ENCODE measurements at places on chromosomes 2 and 18.

- DNase-seq: no peak
These were observed 40.7 kb downstream of the SOS1 start for GRCh38 chr2:39080152-39080551.

- no peak for DNase-seq
These were observed 188.8 kb upstream of the CWC22 start for GRCh38 chr2:180195847-180196246.

DNA sequence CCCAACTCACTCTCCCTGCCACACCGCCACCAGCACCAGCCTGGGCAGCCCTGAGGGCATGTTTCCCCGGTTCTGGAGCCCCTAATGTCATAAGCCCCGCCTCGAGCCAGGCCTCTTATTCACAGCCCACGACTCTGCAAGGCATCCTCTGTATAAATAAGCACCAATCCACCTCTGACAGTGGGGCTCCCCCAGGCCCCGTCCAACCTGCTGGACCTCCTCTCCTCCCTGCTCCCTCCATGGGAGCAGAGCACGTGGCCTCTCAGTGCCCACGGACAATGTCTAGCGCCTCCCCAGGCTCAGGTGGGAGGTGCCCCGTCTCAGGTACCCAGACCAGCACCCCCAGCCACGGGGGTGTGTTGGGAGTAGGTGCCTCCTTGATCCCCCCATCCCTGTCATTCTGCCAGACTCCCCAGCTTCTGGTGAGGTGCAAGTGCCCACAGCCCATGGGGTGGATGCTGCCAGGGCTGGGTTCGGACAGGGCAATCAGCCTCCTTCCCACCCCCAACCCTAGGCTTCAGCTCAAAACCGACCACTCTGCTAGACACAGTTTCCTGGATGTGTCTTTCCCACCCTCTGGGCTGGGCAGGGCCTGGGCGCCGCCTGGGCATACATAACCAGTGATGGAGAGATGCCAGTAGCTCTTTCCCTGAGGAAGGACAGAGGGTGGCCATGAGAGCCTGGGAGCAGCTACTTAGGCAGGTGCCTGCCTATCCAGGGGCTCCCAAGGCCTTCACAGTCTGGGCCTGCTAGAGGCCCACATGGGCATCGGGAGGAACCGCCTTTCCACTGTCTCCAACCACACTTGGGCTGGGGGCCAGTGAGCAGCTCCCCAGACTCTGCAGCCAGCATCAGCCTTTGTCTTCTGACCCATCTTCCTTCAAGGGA, 1.6 kb upstream of the ADRA2B start:
- no peak for DNase-seq

DNA sequence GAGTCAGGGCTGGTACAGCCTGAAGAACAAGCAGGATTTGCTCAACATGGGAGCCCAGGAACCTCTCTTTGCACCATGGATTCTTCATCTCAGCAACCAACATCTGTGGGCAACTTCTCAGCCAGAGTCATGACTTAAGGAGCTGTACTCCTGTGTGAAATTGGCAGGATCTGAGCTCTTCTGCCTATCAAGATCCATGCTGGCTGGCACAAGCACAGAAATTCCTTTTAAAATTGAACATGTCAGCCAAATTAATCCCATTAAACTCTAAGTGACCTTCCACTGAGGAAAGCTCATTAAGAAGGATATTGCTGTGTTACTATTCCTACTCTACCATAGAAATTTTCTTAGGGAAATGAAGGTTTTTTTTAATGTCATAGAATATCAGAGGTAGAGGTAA, 110.5 kb upstream of the SCG2 start:
- no peak for DNase-seq

DNA sequence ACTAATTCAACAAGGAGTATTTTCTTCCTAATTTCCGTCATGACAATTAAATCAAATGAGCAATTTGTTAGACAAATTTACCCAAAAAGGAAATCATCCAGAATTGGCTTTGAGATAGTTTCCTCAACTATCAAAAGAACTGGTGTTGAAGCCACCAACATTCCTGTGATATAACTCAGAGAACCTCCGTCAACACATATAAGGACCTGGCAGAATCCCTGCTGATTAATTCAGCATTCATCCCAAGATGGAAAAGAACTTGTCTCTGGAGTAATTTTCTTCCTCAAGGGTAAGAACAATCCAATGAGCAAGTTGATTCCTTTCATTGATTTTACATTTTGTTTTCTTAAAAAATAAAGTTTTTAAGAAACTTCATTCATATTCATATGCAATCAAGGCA, 62.0 kb downstream of the MBD2 start:
- DNase-seq: no peak

GRCh38 chr2:212794471-212794870, 255.9 kb upstream of the ERBB4 start:
- DNase-seq: no peak

- no peak for DNase-seq
These were observed 66.3 kb downstream of the UXS1 start for GRCh38 chr2:106127776-106128268.

GRCh38 chr18:45654677-45655076, 39.4 kb downstream of the SLC14A2 start:
- DNase-seq: no peak

- DNase-seq: no peak
These were observed 87.3 kb downstream of the IKZF2 start for GRCh38 chr2:213064099-213064498.

GRCh38 chr2:151904021-151904420, 75.8 kb upstream of the ARL5A start:
- no peak for DNase-seq

DNA sequence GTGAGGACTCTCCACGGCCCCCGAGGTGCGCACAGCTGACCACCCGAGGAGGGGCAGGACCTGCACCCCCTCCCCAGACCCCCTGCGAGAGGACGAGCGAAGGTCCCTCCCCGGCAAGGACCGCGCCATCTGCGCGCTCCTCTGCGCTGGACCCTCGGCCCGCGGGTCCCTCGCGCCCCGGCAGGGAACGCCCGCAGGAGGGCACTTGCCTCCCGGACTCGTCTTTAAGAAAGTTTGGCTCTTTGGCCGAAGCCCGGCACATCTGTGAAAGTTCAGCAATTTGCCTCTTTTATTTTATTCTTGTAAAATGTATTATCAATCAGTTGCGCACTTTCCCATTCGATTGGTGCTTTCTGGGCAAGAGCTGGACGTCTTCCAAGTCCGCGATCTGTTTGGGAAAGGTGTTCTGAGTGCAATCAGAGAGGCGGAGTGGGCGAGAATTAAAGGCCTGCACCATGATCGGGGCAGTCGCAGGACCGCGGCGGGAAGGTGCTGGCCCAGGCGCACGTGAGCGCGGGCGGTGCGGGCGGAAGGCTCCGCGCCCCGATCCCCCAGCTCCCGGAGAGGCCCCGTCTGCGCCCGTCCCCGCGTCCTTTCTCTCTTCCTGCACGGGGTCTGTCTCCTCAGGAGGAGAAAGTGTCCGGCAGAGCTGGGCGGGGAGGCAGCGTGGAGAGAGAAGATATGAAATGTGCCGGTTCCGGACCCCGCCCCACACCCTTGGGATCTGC, 1.6 kb upstream of the ALKAL2 start:
- DNase-seq: no peak

GRCh38 chr18:51157215-51157614, 40.3 kb downstream of the MEX3C start:
- no peak for DNase-seq

DNA sequence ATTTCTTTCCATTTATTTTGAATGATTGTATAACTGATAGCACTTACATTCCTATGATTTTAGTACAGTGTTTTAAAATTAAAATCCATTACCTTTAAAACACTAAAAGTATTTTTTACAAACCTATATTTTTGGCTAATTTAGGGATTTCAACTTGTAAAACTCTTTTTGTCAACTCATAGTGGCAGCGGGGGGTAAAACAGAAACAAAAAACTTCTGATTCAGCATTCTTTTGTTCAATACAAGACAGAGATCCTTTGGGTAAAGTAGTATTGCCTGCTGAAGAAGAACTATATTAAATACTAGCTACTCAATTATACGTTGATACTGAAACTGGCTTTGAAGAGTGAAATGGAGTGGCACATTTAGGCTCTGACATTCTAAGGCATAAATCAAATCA, 437.4 kb upstream of the CDH19 start:
- DNase-seq: no peak

- no peak for DNase-seq
These were observed 99.6 kb upstream of the LHCGR start for GRCh38 chr2:48855142-48855541.

DNA sequence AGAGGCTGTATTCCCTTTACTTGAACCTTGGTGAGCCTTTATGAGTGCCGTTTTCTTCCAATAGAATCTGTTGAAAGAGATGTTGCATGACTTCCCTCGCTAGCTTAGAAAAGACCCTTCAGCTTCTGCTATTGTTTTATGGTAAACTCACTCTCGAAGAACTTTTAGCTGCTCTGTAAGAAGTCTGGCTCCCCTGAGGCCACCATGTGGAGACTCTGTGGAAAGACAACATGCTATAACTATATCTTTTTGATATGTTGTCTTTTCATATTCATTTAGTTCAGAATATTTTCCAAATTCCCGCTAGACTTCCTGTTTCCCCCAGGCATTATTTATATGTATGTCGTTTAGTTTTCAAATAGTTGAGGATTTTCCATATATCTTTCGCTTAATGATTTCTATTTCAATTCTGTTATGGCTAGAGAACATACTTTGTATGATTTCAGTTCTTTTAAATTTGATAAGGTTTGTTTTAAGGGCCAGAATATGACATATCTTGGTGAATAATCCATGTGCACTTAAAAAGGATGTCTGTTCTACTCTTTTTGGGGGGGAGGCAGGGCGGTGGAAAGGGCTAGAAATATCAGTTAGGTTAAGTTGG, 64.1 kb downstream of the PTPN4 start:
- DNase-seq: peak; percentile 19

DNA sequence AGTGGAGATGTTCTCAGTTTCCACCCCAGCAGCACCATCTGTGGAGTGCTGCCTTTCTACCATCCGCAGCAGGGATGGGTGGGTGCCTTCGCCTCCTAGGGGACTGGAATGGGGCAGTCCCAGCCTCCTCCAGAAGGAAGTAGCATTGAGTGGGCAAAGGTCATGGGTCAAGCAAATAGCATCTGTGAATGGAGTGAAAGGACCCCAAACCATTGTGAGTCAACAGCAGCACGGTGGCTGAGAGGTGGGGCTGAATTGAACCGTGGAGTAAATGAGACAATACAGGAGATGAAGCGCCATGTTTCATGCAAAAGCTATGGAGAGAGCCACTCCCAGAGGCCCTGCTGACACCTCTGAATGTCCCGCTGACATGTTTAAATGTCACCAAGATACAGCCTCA, 9.7 kb downstream of the GPR55 start:
- DNase-seq: no peak

DNA sequence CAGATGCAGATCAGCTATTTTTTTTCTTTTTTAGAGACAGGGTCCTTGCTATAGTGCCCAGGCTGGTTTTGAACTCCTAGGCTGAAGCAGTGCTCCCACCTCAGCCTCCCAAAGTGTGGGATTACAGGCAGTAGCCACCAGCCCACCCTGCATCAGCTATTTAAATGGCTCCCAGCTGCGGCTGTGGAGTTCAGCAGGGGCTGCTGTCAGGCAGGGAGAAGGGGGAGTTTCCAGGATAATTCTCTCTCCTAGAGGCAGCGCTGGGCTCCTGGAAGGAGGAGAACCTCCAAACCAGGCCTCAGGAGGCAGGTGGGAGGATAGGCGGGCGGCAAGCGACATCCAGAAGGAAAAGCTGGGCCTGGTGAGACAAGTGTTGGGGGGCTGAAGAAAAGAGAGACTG, 65.7 kb downstream of the ACTR2 start:
- no peak for DNase-seq

GRCh38 chr18:68431922-68432198, 283.0 kb downstream of the TMX3 start:
- DNase-seq: no peak

DNA sequence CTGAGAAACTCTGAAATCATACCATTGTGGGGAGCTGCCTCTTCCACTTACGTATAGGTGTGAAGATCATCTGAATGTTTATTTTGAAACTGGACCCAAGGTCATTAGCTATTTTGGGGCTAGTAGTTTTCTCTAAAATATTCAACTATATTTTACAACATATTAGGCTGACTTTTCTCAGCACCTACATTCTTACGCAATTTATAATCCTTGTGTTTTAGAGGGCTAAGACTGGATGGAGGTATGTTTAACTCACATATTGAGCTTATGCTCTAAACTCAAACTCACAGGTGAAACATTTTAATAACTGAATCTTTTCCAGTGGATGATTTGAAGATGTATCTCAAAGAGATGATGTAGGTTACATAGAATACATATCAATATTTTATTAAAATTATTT, 49.2 kb downstream of the EFEMP1 start:
- DNase-seq: no peak

- DNase-seq: no peak
These were observed 6.4 kb downstream of the MYL12B start for GRCh38 chr18:3268306-3268705.

DNA sequence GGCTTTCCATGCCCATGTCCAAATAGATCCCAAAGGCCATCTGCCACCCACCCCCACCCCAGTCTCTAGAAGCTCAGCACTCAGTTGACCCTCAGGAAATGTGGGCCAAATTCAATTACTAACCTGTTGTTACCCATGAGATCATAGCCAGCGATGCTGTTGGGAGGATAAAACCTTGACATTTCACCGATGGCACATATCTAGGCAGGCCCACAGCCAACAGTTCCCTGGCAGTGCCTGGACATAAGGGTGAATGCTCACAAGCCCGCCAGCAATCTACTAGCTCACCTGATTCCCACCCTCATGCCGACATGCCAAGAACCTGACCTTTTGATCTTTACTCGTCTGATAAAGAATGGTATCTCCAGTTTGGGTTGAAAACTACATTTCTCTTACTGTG, 11.8 kb upstream of the ACOXL start:
- DNase-seq: no peak

DNA sequence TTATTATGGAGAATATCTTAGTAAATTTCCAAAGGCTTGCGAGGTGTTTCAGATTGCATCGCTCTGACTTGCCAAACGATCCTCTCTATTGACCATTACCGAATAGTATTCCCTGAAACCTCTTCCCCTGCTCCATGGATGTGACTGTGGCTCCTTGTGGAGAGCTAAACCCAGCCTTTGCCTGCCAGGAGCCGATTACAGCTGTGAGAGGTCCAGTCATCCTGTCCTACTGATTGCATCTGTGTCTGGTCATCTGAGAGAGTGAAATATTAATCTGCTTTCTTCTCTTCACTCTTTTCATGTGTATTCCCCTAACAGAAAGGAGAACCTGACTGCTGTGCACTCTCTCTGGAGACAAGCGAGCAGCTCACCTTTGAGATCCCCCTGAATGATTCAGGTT, 523.9 kb upstream of the NRP2 start:
- no peak for DNase-seq

GRCh38 chr2:241966647-241967466, 97.3 kb downstream of the RTP5 start:
- DNase-seq: no peak
